ENCODE measurements at places on chromosomes 7 and 10.

DNA sequence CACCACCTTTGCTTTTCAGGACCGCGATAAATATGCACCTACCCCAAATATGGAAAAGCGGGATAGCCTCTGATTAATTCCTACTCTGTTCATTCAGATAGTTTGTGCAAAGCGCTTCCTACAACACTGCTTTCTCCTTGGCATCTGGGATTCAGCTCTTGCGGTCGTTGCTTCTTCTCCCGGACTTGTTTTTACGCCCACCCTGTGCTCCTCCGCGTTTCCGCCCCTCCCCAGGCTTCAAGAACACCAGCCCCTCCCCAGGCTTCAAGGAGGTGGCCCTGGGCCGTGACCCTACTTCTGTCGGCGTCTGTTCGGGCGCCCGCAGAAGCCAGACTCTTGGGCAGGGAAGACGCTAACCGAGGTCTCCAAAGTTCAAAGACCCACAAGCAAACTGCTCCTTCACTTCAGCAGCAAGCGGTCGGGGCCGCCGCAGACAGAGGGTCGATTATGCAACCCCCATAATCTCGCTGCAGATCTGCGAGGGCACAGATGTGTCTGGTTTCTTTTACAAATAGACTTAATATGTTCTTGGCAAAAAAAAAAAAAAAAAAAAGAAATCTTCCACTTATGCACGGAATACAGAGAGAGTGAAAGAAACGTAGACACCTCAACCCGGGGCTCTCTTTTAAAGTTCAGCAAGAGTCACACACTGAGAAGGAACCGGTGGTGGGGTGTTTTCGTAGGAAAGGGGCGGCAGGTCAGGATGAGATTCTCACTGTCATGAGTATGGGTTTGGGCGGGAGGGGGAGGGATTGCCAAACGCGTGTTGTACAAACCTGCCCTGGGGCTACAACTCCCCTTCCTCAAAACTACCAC is 1.9 kb downstream of the DLX5 start:
- DNase-seq: no peak

DNA sequence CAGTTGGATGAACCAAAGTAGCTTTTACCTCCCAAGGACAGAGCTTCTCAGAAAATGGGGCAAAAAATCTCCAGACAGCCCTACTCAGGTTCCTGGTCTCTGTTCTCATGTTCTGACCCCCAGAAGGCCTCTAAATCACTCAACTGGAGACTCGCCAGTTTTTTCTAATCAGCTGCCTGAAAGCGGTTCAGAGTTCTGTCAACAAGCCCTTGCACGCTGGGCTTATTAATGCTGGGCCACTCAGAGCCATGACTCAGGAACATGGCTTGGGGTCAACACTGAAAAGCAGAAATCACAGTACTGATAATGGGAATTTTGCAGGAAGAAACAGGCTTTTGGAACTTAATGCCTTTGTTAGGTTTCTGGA is 15.3 kb downstream of the ECHDC3 start:
- DNase-seq: peak; percentile 52

DNA sequence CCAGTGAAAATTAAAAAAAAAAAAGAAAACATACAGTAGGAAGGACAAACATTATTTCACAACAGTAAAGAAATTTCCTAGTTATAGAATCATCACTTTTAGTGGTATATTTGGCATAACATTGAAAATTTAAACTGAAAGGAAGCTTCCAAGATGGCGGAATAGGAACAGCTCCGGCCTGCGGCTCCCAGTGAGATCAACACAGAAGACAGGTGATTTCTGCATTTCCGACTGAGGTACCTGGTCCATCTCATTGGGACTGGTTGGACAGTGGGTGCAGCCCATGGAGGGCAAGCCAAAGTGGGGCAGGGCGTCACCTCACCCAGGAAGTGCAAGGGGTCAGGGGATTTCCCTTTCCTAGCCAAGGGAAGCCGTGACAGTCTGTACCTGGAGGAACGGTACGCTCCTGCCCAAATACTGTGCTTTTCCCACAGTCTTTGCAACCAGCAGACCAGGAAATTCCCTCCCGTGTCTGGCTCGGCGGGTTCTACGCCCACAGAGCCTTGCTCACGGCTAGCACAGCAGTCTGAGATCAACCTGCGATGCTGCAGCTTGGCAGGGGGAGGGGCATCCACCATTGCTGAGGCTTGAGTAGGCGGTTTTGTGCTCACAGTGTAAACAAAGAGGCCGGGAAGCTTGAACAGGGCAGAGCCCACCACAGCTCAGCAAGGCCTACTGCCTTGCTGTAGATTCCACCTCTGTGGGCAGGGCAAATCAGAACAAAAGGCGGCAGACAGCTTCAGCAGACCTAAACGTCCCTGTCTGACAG is 19.4 kb downstream of the PON3 start:
- DNase-seq: no peak

GRCh38 chr10:28367929-28368484 is 65.1 kb upstream of the MPP7 start:
- DNase-seq: peak; percentile 6

DNA sequence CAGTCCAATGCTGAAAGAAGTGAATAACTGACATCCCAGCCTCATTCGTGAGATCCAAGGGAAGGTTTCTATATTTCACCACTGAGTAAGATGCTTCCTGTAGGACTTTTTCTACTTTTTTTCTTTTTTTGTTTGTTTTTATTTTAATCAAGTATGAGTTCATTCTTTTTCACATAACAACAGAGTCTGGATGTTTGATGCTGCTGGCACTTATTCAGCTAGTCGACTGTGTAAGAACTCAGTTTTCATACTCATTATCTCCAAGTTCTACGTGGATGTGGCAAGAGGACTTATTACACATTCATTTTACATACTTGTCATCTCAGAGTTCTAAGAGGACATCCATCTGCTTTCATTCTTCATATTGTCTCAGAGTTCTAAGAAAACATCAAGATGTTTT is 86.9 kb downstream of the CPXM2 start:
- DNase-seq: peak; percentile 10

- no peak for DNase-seq
Observed at GRCh38 chr10:60777696-60778213, 523 bp upstream of the CDK1 start.

GRCh38 chr7:137652721-137653120 is 194.1 kb downstream of the DGKI start:
- DNase-seq: peak; percentile 25

- DNase-seq: no peak
Observed at GRCh38 chr10:90935581-90936275, 14.8 kb upstream of the ANKRD1 start.

DNA sequence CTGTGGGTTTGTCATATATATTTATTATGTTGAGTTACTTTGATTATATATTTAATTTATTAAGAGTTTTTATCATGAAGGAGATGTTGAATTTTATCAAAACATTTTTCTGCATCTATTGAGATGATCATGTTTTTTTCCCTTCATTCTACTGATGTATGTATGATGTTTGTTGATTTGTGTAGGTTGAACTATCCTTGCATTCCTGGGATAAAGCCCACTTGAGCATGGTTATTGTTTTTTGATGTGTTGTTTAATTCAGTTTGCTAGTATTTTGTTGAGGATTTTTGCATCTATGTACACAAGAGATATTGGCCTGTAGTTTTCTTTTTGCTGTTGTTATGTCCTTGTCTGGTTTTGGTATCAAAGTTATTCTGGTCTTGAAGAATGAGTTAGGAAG is 31.1 kb downstream of the SCART1 start:
- DNase-seq: no peak

DNA sequence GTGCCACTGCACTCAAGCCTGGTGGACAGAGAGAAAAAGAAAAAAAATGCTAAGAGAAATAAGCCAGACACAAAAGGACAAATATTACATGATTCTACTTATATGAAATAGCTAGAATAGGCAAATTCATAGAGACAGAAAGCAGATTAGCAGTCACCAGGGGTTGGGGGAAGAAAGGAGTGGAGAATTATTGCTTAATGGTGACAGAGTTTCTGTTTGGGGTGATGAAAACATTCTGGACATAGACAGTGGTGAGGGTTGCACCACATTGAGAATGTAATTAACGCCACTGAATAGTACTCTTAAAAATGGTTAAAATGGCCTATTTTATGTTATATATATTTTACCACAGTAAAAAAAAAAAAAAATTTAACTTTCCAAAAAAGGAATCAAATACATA is 6.4 kb upstream of the NT5C2 start:
- no peak for DNase-seq

- no peak for DNase-seq
Observed at GRCh38 chr10:114957122-114957521, 19.1 kb downstream of the TRUB1 start.

DNA sequence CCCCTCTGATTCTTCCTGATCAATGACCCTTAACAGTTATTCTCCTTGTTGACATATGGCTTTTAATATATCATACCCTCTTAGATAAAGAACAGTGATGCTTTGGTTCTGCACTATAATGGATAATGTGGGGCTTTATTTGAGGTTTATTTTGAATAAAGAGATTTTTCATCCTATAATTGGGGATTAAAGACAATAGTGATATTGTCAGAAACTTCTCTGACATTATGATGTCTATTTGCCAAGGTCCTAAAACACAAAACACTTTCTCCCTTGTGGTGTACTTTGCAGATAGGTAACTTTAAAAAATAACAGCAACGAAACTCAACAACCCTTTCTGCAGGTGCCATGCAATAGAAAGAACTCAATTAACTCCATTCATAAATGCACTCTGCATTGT is 243.6 kb upstream of the RHOBTB1 start:
- DNase-seq: no peak
